ENCODE measurements at places on chromosomes 2 and 18.

- DNase-seq, result peak; percentile 39
These were observed 357.3 kb downstream of the ZEB2 start for GRCh38 chr2:144162652-144163051.

- no peak for DNase-seq
These were observed 47.8 kb upstream of the MGAT5 start for GRCh38 chr2:134206031-134206430.

- no peak for DNase-seq
These were observed 482.7 kb downstream of the DLGAP1 start for GRCh38 chr18:3972291-3972930.

GRCh38 chr18:74346206-74346605 is 30.6 kb downstream of the C18orf63 start:
- DNase-seq, result no peak

DNA sequence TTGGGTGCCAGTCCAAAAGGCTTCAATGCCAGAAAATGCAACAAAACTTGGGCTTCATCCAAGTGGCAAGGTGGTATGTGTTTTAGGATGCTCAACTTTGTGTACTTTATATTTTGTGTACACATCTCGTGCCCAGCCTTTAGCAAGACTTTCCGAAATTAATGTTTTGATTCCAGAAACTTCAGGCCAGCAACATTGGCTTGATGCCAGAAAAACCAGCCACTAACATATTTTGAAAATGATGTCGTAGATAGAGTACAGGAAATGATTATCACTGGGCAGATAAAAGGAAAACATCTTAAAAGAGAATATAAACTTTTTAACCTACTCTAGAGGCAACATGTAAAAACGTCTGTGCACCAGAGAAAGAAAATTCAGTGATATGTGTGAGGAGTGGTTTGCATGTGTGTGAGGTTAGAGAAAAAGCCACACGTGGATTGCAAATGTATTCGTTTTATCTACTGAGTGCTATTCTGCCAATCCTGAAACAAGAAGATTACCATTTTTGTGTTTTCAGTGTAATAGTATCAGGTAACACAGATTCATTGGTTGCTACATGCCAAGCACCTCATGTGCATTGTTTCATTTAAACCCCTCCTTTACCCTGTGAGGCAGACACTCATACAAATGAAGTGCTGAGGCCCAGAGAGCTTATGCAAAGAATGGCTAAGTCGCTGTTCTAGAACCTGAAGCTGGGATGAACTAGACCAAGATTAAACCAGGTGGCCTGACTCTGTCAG is 264.8 kb downstream of the C1D start:
- DNase-seq, result no peak

DNA sequence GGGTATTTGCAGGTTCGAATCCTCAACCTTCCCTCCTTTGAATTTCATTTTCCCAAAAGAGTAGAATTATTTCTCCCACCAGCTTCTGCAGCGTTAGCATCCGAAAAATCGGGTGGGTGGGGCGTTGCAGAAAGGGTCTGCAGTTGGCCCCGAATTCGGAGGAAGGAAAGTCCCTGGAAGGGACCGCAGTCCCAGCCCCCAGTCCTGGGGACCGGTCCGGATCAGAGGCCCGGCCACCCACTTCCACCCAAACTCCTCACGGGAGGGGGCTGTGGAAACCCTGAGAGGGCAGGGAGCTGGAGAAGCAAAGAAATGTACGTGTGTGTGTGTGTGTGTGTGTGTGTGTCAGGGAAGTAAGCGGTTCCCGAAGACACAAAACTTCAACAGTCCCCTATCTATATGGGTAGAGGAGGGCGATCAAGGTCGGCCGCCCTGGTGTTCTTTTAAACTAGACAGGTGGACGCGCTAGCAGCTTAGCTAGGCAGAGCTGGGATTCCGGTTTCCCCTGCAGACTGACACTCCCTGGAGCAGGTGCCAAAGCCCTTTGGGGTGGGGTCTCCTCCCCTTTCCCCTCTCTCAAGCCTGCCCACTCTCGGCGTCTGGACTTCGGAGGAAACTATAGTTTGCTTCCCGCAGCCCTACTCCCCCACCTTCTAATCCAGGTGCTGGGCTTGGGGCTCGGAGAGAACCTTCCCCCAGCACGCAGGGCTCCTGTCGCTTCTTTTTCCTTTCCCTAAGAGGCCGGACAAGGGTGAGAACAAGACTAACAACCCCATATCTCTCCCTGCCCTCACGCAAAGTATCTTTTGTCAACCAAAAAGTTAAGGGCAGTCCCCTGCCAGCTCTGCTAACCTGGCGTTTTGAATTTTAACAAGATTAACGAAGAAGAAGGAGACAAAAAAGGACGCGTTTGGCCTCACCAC is 4.8 kb upstream of the ONECUT2 start:
- DNase-seq, result no peak

GRCh38 chr2:42566837-42567321 is 1.6 kb upstream of the MTA3 start:
- DNase-seq, result no peak

GRCh38 chr2:164969909-164970690 is 14.8 kb upstream of the SLC38A11 start:
- DNase-seq, result no peak

DNA sequence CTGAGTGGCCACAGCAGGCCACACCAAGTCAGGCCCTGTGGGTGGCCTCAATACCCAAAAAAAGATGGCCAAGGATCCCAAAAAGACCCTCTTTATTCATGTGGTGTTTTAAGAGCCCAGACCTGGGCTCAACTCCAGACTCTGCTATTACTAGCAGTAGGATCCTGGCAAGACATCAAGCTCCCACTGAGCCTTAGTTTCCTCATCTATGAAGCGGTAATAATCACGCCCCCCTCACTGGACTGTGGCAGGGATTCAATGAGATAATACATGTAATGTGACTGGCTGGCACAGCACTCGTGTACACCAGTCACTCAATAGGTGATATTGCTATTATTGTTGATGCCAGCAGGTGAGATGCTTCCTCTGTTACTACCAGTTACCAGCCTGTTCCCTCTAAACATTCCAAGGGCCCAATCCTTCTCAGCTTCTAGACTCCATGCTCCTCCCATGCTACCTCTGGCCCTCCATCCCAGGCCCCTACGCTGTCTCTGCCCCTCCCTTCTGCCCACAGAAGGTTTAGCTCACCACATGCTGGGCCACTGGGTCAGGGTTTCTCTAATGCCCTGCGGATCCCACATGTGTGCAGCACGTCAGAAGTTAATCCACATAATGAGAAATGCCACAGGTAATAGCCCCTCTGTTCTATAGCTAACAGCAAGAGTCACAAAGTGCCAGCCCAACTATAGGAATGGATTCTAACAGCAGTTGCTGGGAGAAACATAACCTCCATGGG is 51.2 kb downstream of the SLC4A5 start:
- DNase-seq, result no peak

DNA sequence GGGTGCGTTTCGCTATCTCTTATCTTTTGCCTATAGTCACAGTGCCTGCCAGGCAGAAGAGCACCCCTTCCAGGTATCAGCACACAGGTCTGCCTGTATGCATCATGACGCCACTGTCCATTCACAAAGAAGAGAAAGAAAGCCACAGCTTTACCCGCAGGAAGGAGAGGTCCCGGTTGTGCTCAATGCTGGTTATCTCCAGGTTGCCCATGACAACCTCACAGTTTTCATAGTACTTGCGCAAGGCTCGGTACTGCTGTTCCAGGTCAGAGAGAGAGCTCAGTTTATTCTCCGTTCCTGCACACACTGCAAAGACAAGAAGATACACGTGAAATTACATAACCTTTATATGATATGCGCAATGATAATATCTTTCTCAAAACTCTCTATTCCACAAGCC is 414.0 kb downstream of the ERBB4 start:
- DNase-seq, result no peak

DNA sequence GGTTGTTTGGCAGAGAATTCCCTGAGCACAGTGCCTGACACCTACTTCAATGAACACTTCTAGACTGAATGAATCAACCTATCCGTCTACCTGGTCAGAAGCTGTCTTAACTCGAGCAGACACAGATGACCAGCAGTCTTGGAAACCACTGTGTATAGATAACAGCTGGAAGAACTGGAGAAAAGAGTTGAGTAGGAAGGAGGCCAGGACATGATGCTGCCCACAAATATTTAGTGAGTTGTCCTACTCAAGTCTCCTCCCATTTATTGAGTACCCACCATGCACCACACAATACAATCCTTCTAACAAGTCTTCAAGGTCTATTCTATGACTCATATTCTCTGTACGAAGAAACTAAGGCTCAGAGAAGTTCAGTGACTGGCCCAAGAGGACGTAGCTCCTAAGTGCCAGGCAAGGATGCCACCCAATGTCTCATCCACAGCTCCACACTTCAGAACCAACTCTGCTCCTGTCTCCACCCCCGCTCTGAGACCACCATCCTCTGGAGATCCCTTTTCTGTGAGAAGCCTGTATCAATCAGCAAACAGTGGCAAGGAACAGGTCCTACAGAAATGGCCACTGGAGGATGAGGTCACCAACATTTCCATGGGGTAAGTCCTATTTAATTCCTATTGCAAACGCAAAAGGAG is 62.2 kb downstream of the GALNT14 start:
- no peak for DNase-seq

- DNase-seq, result no peak
These were observed 39.6 kb downstream of the FTCDNL1 start for GRCh38 chr2:199811346-199811745.

GRCh38 chr18:13553449-13553848 is 172.9 kb downstream of the FAM210A start:
- no peak for DNase-seq

- no peak for DNase-seq
These were observed 31.9 kb downstream of the TWIST2 start for GRCh38 chr2:238879621-238880377.

GRCh38 chr18:27728659-27729058 is 448.3 kb downstream of the CDH2 start:
- no peak for DNase-seq

- DNase-seq, result no peak
These were observed 156.1 kb downstream of the ANTXR1 start for GRCh38 chr2:69168950-69169654.

- DNase-seq, result no peak
These were observed 81.8 kb downstream of the HDAC4 start for GRCh38 chr2:239318790-239319661.

DNA sequence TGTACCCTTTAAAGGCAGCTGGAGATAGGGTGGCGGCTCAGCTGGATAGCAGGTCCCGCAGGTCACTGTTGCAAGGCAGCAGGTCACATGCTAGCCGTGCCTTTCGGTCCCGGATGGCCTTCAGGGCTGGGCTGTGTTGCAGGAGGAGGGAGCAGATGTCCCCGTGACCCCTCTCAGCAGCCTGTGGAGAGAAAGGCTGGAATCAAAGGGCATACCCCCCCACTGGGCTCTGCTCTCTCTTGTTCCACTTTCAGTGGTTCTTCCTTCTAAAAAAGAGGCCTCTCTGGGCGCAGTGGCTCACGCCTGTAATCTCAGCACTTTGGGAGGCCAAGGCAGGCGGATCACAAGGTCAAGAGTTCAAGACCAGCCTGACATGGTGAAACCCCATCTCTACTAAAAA is 4.4 kb upstream of the ANKRD23 start:
- no peak for DNase-seq

GRCh38 chr2:70923378-70924015 is 12.2 kb upstream of the ATP6V1B1 start:
- DNase-seq, result no peak

GRCh38 chr2:10215393-10215935 is 87.2 kb upstream of the HPCAL1 start:
- no peak for DNase-seq

DNA sequence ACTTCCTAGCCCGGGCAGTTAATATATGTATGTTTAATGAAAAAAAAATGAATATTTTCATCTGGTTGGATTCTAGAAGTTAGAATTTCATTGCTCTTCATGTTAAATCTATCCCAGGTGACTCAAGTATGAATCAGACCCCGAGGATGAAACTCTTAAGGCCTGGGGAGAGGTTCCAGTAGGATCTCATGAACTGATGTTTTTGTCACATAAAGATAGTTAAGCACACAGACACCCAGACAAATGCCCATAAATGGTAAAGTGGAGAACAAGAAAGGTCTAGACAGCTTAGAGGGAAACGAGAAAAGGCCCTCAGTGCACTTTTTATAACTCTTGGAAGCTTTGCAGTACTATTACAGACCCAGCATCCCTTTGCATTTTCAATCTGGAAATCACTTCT is 114.1 kb downstream of the RIF1 start:
- DNase-seq, result no peak

DNA sequence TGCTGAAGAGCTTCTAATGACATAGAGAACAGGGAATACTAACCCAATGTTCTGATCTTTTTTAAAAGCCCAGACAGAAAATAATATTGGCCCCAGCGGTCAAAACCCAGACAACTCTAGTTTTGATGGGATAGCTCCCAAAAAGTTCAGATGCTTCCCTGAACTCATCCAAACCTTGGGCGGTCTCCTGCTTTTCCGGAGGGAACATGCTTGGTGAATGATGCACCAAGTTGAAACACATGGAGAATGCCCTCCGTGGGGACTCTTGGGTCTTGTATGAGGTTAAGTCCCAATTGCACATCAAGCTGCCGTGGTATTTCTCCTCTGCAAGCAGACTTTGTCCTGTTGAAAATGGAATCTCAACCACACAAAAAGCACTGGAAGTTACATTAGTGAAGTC is 120.7 kb upstream of the CTAGE1 start:
- no peak for DNase-seq

DNA sequence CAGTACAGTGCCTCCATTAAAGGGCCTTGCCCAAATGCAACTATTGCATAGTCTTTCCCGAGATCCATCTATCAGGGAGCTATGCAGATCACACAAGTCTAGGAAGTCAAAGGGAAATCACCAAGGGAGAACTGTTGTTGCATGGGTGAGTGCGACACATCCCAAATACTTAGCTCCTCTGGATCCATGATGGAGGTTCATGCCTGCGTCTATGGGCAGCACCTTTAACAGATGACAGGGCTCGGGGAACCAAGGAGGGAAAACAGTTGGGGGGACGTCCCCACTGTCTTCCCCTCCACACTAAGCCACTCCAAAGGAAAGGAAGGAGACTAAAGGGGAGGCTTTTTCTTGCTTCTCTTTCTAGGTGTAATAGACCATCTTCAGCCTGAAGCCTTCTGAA is 552.8 kb upstream of the PKDCC start:
- DNase-seq, result no peak

GRCh38 chr18:77487951-77488740 is 238.5 kb downstream of the GALR1 start:
- DNase-seq, result no peak

GRCh38 chr18:63159590-63159989 is 160.0 kb downstream of the BCL2 start:
- no peak for DNase-seq

- DNase-seq, result no peak
These were observed 15.8 kb downstream of the CLASP1 start for GRCh38 chr2:121633463-121633862.

All from activated gamma-delta T cell treated with Interleukin-2 at 50 U/mL for 16 hours (primary cell).